ENCODE measurements at places on chromosomes 3 and 15. TPM values are rescaled to one million over a fixed set of nuclear protein-coding genes. Genes with fewer than 3 reads are reported as not detected.

The APOD gene
- total RNA-seq = 1.1 TPM

The EIF5A2 gene
- total RNA-seq = 6.0 TPM

The ISLR2 gene
- total RNA-seq = 10.9 TPM

The P2RY14 gene
- not detected for total RNA-seq

The SCG3 gene
- total RNA-seq = 8.1 TPM

The TNFAIP8L3 gene
- total RNA-seq = not detected

The GP5 gene
- 0.09 TPM for total RNA-seq

The CPN2 gene
- total RNA-seq = not detected

The GOLGA6D gene
- total RNA-seq = not detected

The GOLGA8Q gene
- not detected for total RNA-seq

The CACNA1D gene
- total RNA-seq = 1.1 TPM

- no peak for DNase-seq
Measured at GRCh38 chr3:134985864-134986715, 191.0 kb downstream of the EPHB1 start.

GRCh38 chr3:23778446-23778845, 27.3 kb upstream of the UBE2E1 start:
- no peak for DNase-seq

GRCh38 chr3:170651260-170651845, 65.5 kb upstream of the SLC7A14 start:
- DNase-seq = no peak

- no peak for DNase-seq
Measured at GRCh38 chr3:197021231-197021630, 8.4 kb downstream of the MELTF start.

DNA sequence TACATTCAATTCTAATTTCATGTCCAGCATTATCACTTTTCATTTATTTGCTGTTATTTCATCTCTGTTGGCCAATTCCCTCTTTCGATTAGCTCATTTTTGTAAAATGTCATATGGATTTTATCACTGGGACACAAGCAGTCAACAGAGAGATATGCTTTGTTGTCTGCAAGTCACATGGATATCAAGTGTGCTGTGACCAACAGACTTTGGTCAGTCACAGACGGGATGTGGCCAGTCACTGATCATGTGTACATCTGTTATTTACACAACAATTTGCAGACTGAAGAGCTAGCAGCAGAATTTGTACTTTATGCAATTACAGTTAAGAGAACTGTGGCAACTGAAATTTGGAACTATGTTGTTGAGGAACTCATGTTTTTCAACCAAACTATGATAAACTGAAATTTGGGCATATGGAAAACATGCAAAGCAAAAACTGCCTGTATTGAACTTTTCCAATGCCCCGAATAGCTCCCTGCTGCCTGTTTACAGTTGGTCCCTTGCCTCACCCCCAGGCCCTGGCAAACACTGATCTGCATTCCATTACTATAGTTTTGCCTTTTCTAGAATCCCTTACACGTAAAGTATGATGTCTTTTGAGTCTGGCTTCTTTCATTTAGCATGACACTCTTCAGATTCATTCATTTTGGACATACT, 104.4 kb downstream of the RPL22L1 start:
- no peak for DNase-seq

GRCh38 chr3:159186581-159186980, 384.7 kb downstream of the MFSD1 start:
- DNase-seq = no peak

GRCh38 chr3:153293265-153293664, 131.2 kb downstream of the RAP2B start:
- DNase-seq = no peak

- DNase-seq = no peak
Measured at GRCh38 chr3:76487446-76487845, 552.5 kb upstream of the ROBO2 start.

- DNase-seq = peak; percentile 49
Measured at GRCh38 chr15:68795298-68795848, 25.3 kb downstream of the ANP32A start.

DNA sequence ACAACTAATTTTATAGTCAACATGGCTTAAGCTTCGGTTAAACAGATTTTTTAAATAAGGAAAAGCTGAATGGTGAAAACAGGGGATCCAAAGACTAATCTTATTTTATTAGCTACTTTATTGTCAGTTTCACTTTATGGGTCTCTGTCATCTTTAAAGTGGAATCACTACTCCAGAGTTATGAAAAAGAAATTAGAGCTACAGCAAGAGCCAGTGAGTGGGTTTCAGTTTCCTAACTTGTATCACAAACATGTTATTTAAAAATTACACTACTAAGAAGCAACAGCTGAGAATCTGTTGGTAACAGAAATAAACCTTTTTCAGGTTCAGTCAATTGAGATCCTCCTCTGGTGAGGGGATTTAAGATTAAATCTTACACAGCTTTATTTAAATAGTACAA, 10.0 kb downstream of the PHC3 start:
- DNase-seq = no peak

DNA sequence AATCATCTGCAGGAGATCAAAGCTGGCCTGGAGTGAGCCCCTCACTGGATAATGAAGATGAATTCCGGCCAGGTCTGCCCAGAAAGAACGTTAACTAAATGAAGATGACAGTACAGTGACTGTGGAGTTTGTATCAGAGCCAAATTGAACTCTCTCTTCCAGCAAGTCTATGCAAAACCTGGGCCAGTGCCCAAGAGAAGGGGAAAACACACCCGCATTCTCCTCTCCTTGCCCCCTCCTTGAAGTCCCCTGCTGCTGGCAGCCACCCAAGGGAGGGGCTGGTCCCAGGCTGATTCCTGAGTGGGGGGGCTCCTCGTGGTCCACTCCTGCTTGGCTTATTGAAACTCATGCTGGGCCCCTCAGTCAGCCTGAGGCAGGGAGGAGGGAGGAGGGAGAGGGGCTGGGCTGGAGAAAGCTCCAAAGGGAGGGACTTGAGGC, 155.7 kb downstream of the RAB11A start:
- no peak for DNase-seq

DNA sequence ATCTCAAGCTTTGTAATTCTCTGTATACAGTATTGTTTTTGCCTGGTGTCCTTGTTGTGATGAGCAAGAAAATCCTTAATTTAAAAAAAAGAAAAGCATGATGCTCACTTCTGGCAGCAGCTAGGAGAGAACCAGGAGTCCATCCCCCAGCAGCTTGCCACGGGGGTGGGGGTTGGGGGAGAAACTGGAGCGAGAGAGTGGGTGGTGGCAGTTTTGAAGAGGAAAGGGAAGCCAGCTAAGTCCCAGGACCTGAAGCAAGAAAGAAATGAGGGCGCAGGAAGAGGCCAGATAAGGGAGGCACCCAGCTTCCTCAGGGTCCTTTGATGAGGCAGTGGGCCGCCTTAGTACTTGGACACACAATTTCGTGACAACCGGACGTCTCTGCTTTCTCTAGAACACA, 23.5 kb downstream of the CHAC1 start:
- no peak for DNase-seq

GRCh38 chr15:29596266-29596665, 226.0 kb downstream of the TJP1 start:
- DNase-seq = no peak

DNA sequence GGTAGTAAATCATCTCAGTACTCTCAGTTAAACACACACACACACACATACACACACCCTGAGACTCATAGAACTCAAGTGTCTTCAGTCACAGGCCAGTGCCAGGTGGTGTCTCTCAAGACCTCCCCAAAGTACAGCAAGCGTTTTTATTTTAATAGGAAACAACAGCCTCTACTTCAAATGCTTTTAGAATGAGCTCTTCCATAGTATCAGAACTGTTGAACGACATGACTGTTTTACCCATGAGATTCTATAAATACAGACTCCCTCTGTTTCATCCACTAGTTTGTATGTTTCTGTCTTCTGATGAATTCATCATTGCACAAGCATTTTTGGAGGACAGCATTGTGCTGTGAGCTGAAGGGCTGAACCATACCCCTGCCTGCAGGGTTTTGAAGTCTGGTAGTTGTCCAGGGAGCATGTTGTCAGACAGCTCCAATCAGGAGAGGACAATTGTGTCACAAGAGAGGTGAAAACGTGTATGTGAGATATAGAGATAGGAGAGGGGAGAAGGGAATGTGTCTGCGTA, 201.0 kb upstream of the BCL6 start:
- no peak for DNase-seq

GRCh38 chr3:114899186-114899931, 247.7 kb downstream of the ZBTB20 start:
- DNase-seq = no peak

DNA sequence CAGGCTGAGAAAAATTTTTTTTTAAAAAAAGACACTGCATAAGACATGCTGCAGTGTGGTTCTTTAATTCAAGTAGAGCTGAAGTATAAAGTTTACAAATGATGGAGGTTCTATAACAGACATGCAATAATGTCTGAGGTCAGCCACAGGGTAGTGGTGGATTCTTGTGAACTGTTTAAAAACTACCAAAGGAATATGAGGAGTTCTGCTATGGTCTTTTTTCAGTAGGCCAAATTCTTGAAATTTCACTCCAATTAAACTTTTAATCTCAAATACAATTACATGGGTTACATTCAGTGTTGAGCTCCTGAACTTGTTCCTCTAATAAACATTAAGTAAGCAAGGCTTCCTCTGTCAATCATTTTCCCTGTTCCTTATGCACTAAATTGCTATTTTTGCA, 122.7 kb downstream of the PLD1 start:
- DNase-seq = no peak

- no peak for DNase-seq
Measured at GRCh38 chr15:74373056-74373650, 5.7 kb upstream of the CYP11A1 start.

GRCh38 chr15:57353317-57353804, 22.9 kb upstream of the CGNL1 start:
- no peak for DNase-seq

DNA sequence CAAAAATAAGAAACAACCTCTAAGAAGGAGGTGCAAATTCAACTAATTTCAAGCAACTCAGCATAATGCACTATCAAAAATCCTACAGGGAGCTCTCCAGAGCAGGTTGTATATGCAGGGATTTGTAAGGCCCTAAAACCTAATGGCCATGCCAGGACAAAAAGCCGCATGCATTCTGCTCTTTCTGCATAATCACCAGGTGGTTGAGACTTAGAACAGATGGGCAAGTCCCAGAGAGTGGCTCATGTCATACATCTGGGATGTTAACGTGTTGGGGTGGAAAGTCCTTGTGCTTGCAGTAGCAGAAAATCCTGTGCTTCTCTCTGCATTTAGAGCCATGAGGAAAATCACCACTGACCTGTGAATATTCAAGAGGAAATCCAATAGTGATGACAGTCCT, 1002.9 kb downstream of the AGBL1 start:
- no peak for DNase-seq

GRCh38 chr15:40285554-40286011, 2.7 kb upstream of the ANKRD63 start:
- no peak for DNase-seq

DNA sequence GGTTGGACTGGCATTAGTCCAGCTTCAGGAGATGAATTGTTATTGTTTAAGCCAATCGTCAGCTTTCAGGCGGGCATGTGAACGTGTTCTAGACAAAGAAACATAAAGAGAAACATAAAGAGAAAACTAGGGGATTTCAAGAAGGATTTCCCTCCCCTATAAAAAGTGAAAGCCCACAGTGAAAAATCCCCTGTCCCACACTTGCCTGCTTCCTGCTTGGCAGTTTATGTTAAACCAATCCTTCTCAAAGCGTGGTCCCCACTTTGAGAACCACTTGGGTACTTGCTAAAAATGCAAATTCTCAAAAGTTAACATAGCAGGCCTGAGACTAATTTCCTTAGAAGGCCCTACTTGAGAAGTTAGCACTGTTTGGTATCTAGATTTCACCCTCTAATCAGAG, 293.0 kb upstream of the SOX14 start:
- DNase-seq = no peak

DNA sequence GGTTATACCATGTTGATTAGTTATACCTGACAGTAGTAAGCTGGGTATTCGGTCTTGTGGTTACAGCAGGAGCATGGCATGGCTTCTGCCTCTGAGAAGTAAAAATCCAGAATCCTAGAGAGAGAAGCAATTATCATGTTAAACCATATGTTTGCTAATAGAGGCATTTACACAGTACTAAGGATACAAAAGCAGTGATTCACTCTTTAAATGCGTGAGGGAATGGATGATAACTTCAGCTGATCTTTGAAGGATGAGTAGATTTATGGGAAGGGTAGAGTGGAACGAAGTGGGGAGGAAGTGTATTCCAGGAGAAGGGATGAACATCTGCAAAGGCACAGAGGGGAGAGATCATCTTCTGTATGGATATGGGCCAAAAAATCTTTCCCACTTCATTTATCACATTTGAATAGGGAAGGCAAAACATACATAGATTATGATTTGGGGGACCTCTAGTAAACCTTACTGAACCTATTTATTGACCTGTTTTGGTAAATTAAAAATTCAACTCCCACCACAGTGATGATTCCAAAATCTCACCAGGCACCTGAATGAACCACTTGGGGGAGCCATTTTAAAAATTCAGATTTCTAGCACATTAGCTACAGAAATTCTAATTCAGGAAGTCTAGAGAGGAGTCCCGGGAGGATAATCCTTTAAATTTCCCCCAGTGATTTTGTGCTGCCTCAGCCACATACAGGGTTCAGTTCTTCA, 35.1 kb downstream of the IGSF10 start:
- DNase-seq = no peak

DNA sequence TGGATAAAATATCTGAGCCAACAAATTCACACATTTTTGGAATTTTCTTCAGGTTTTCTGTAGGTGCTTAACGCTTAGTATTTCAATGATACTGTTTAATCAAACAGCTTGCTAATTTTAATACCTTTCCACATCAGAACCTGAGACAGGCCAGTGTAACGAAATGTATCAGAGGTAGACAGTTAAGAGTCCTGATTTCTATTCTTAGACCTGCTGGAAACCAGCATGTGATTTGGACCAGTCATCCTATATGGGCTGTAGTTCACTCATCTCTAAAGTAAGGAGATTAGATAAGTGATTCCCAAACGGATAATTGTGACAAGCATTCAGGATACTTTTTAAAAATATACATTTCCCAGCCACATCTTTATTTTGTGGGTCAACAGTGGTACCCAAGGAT, 18.4 kb downstream of the ARL6IP5 start:
- DNase-seq = no peak

- no peak for DNase-seq
Measured at GRCh38 chr3:72555714-72556113, 292.5 kb downstream of the SHQ1 start.

DNA sequence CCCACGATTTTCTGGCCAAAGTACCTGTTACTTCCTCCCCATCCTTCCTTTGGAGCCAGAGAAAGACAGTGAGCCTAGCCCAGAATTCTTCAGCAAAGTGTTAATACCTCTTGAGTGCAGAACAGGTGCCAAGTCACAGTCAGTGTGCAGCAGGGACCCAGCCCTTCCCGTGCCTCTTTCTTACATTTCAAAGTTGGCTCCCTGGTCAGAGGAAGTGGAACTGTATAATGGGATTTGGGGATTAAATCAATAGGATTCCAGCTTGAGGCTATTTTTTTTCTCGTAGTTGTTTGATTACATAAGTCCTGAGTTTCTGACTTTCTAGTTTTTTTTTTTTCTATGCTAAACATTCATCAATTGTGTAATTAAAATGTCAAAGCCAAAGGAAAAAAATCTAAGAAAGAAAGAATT, 52.6 kb upstream of the ABHD10 start:
- no peak for DNase-seq
